ENCODE measurements at places on chromosomes 5 and 9.

GRCh38 chr9:129587487-129588262 is 33.2 kb downstream of the C9orf50 start:
- no peak for DNase-seq

DNA sequence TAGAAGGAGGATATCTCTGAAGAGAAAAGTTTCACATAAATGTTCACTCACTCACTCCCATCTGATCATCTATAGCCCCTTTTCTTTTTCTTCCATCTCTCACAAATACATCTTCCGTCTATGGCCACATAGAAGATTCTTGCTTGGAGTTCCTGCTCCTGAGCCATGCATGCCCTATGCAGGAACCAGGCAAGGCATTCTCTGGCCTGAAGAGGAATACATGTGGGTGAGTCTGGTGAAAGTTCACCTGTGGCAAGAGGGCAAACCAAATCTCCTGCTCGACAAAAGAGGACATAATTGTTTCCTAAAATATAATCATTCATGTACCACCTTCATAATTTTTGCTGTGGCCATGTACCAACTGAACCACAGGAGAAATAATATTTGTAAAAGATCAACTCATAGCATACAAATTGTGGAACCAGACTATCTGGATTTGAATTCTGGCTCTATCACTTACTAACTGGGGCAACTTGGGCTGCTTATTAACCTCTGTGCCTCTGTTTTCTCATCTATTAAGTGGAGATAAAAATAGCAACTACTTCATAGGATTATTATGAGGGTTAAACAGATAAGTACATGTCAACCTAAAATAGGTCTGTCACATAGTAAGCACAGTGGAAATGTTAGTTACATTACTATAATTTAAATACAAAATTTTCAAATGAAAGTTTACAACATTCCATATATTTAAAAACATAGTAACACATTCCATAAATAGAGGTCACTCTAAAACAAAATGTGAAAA is 121.2 kb upstream of the NFIB start:
- no peak for DNase-seq

- DNase-seq: no peak
Measured at GRCh38 chr5:79516986-79517385, 3.1 kb upstream of the HOMER1 start.

DNA sequence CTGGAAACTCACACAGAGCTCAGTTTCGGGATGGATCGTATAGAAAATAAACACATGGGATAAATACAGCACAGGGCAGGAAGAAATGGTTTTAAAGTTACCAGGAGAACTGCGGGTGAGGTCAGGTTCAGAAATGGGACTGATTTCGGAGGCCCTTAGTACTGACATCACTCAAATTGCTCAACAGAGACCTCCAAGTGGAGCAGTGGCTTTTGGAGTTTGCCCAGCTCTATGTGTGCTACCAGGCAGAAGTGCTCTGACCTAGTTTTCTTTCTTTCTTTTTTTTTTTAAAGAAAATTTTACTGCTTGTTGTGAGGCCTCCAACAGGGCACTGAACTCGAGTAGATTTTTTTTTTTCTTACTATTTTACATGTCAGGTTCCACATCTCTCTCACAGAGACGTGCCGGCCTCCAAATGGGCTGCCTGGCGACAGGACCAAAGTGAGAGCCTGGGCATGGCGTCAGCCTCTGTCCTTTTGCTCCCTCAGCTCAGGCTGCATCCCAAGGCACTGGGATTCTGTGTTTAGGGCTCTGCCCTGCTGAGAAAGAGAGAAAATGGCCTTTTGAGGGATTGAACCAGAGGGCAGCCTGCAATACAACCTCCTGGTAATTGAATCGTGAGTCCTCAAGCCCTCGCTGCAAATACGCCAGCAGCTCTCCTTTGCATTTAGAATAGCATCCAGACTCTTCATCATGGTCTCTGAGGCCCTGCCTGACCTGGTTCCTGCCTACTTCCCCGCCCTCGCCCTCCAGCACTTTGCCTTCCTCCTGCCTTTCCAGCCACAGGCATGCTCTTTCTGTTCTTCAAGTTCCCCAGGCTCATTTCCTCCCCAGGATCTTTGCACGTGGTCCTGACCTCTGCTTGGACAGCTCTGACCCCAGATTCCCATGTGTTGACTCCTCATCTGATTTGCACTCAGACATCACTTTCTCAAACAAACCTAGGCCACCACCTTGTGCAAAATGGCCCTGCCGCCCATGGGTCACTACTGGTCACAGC is 173.5 kb downstream of the FGF1 start:
- no peak for DNase-seq

DNA sequence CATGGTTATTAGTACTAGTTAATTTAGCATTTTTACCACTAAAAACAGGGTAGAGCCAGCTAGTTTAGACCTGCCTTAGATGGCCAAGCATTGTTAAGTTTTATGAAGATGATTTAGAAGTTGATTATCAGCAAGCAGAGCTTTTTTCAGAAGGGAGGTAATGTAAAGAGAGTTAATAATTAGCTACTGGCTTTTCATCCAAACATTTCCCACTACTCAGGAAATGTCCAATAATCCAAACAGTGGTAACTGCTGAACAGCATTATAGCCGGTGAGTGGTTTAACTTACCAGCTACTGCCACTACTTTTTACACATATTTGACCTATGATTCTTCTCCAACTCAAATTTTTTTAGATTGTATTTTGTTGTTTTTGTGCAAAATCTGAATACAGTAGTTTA is 1.7 kb downstream of the ITGA1 start:
- DNase-seq: no peak

- DNase-seq: no peak
Measured at GRCh38 chr5:53045263-53045662, 56.1 kb downstream of the ITGA2 start.

DNA sequence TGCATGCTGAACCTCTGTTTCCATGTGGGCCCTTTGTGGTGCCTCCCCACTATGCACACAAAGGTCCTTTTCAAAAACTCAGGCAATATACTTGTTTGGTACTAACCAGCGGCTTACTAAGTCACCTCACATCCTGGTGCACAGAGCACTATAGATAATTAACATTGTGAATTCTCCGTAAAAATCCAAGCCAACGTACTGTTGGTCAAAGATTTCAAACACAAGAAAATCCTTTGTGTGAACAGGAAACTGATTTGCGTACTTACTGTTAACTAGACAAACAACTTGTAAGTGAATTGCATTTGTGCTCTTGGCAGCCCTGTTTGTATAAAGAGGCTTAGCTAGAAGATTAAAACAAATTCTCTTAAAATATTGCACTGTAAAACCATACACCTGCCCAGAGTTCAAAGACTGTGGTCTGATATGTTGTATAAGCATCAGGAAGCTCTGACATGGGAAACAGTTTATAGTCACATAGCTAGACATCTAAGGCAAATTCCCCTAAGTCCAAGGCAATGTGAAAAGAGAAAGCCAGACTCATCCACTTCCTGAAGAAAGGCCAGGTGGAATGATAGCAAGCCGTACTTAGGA is 125.0 kb upstream of the SLC12A2 start:
- no peak for DNase-seq

- no peak for DNase-seq
Measured at GRCh38 chr5:116675626-116675910, 100.9 kb upstream of the SEMA6A start.

- no peak for DNase-seq
Measured at GRCh38 chr5:98700730-98701129, 72.7 kb upstream of the RGMB start.

GRCh38 chr5:142120247-142120935 is 11.8 kb downstream of the NDFIP1 start:
- DNase-seq: no peak

- DNase-seq: no peak
Measured at GRCh38 chr5:170821257-170821800, 37.8 kb downstream of the GABRP start.

GRCh38 chr9:14690948-14691730 is 2.1 kb downstream of the ZDHHC21 start:
- no peak for DNase-seq

DNA sequence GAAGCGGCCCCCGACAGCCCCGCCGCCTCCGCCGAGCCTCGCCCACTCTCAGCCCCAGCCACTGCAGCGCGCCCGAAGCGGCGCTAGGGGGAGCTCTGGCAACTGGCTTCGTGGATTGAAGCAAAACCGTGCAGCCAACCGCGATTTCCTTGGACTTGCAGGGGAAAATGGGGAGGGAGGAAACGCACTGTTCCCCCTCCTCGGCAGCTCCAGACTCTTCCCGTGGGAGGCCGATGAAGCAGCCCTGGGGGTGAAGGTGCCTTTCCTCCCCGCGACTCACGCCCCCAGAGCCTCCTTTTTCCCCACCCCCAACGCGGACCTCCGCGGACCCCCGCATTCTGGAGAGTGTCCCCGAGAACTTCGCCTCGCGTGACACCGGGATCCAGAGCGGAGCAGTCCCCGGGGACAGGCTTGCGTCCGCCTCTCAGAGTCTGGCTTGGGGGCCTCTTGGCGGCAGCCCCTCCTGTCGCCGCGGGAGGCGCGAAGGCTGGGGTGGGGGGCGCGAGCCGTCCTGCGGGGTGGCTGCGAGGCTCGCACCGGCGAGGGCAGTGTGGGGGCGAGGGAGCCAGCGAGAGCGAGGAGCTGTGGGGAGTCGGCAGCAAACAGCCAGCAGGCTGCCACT is 3.8 kb downstream of the IER5L start:
- peak; percentile 75 for DNase-seq

- no peak for DNase-seq
Measured at GRCh38 chr5:65817931-65818330, 95.9 kb downstream of the NLN start.

GRCh38 chr5:178557416-178557815 is 32.8 kb downstream of the COL23A1 start:
- no peak for DNase-seq

GRCh38 chr5:125413496-125414274 is 667.2 kb upstream of the ZNF608 start:
- no peak for DNase-seq

DNA sequence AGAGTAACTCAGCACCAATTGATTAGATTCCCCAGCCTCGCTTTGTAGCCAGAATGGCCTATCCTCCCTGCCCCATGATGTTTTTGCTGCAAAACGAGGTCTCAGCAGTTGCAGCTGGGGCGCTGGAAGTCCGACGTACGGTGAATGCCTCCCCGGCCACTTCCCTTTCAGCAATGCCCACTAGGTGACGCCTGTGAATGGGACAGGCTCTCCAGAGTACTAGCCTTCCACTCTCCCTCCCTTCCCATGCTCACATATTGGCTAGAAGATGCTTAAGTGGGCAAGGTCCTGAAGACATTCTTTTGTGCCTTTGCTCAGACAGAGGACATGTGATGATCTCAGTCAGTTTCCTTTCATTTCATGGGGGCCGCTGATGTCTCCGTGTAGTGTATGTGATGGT is 50.8 kb downstream of the DMRT2 start:
- no peak for DNase-seq

DNA sequence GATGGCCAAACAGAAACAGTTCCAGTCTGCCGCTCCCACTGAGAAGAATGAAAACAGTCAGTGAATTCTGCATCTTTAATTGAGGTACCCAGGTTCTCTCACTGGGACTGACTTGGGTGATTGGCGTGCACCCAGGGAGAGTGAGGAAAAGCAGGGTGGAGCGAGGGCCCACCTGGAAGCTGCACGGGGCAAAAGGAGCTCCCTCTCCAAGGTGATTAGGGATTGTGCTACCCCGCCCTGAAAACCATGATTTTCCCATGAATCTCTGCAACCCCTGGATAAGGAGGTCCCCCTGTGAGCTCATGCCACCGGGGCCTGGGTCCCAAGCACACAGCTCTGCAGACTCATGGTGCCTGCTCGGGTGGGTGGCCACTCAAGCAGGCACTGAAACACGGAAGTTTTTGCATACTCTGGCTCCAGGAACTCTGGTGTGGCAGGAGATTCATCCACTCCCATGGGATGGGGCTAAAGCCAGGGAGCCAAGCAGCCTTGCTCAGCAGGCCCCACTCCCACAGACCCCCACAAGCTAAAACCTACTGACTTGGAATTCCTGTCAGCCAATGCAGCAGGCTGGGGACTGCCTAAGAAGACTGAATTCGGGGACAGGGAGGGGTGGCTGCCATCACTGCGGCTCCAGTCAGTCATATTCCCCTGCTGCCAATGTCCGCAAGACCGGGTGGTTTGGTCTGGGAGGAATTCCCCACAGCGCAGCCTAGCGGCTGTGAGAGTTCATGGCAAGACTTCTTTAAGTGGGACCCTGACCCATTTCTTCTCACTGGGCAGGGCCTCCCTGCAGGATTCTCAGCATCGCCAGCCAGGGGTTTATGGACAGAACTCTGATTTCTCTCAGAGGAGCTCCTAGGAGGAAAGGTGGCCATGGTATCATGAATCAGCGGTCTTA is 652.2 kb upstream of the RGMB start:
- DNase-seq: no peak

DNA sequence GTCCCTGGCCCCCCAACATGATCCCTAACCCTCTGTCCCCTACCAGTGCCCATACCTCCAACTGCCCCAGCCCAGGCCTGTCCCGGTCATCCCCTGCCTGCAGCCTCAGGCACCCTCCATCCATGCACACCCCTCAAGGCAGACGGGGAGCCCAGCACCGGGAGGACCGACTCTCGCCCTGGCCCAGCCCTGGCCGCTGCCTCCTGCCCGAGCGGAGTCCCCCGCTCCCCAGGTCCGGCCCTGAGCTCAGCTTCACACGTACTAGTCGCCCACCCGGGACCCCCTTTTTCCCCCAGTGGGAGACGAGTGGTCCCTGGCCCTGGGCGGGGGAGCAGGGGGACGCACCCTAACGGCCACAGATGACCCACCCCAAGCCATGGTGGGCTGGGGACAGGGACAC is 49.0 kb upstream of the UBAC1 start:
- no peak for DNase-seq

Data from thymus (tissue), 14 donors.